ENCODE measurements at places on chromosomes 13 and 19.

DNA sequence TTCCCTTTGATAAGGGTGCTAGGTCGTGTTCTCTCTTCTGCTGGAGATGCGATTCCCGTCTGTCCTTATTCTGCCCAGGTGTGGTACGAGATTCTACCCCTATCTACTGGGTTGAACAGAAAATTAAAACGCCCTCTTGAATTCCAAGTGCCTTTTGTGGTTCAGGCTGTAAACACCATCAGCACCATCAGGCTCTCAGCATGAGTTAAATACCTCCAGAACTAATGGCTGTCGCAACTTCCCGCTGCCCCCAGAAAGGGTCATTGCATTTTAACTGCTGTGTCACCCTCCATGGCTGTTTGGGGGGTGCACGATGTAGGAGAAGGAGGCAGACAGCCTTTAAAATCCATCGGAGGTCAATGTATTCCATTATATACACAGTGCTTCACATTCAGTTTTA lies 177.4 kb downstream of the OXGR1 start:
- no peak for DNase-seq

DNA sequence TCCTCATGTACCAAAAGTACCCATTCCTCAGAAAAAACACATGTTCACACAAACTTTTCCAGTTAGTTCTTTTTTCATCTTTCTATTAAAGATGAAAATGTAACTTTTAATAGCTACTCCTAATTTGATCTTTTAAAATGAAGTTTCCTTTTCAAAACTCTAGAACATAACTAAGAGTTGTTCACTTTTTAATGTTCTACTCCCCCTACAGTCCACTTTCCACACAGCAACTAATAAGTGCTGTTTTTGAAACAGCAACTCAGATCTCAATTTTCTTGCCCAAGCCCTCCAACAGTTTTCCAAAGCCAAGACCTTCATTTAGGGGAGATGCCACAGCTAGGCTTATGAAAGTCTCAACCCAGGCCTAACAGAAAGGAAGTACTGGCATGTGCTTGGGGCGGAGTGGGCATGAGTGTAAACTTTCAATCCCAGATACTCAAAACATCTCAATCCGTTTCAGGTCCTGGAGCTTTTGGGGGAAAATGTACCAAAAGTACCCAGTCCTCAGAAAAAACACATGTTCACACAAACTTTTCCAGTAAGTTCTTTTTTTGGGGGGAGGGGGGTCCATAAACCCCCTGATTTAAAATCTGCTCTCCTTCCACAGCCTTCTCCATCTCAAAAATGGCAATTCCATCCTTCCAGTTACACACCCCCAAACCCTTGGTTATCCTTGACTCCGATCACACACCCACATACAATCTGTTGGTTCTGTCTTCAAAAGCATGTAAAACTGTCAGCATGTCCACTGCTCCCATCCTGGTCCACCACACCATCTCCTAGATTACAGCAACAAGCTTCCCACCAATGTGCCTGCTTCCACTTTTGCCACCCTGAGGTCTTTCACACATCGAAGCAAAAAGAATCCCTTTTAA lies 2.0 kb downstream of the FBL start:
- DNase-seq: no peak

GRCh38 chr19:15115080-15115479 lies 7.9 kb downstream of the SYDE1 start:
- no peak for DNase-seq

GRCh38 chr19:35757231-35757748 lies 461 bp upstream of the HSPB6 start:
- DNase-seq: no peak

- no peak for DNase-seq
These were observed 376.4 kb downstream of the GPC6 start for GRCh38 chr13:93603043-93603442.

GRCh38 chr13:113052206-113052605 lies 53.4 kb upstream of the F7 start:
- no peak for DNase-seq

DNA sequence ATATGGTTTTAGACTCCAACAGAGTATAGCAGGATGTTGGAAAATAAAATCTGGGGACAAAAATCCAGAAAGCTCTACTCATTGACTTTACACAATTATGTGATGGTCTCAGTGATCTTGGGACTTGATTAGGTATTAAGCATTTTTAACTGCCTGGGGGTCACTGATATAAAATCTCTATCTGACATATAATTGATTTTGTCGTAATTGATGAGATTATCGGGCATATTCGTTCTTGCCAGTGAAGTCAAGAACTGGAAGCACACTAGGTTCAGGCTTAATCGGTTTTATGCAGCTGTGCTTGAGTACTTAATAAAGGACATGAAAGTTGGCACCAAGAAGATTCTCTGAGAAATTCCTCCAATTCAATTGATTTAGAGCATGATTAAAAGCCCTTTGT lies 390.7 kb downstream of the DCT start:
- no peak for DNase-seq

- no peak for DNase-seq
These were observed 21.9 kb upstream of the NDUFS7 start for GRCh38 chr19:1361601-1362386.

DNA sequence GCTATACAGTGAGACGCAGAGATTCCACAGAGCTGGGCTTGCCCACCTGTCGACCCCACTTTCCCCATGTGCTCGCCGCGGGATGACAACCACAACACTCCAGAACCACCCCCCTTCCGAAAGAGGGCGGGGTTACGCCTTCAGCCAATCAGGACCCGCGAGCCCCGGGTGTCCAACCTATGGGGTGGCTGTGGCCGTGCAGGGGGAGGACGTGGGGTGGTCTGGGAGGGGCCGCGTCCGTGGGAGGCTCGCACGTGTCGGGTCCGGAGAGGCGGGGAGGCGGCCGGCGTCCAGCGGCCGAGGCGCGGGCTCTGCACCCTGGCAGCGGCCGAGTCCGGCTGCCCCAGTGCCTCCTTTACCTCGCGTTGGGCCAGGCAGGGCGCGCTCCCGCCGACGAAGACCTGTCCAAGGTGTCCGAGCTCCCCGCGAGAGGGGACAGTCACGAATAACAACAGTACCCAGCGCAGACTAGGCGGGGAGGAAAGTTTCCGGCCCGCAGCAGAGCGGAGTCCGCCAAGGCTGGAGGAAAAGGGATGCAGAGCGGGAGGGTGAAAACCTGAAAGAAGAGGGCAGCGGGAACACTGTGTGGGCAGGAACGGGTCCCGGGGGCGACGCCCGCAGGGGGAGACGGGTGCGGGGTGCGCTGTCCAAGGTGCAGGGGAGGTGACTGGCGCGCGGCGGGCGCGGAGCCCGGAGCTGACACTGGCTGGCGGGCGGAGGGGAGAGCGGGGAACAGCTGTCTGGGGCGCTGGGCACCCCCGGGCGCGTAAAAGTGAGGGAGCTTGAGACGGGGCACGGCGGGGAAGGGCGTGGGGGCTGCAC lies 911 bp downstream of the ENOX1 start:
- DNase-seq: no peak

All from stimulated activated CD8-positive, alpha-beta memory T cell treated with anti-CD3 and anti-CD28 coated beads, Interleukin-2, amount 100 ng/mL, for 1 hour (primary cell).